Upper lobe of right lung (tissue), 1 donor: ENCODE measurements at places on chromosomes 11 and 22. TPM values are rescaled to one million over a fixed set of nuclear protein-coding genes. Genes with fewer than 3 reads are reported as not detected.

Gene OR8H2
- not detected for total RNA-seq

Gene RHOD
- 16.7 TPM for total RNA-seq

Gene PRODH
- total RNA-seq: 60.9 TPM

Gene OR8A1
- not detected for total RNA-seq

Gene KRTAP5-9
- not detected for total RNA-seq

Gene HARBI1
- 5.2 TPM for total RNA-seq

Gene RASL10A
- total RNA-seq: 0.72 TPM

Gene MOGAT2
- total RNA-seq: not detected

Gene OR2D2
- total RNA-seq: not detected

Gene APOA4
- total RNA-seq: not detected

Gene LGALS1
- 340 TPM for total RNA-seq

Gene LIF
- total RNA-seq: 6.9 TPM

Gene OR8K3
- not detected for total RNA-seq

Gene DERL3
- 3.8 TPM for total RNA-seq

Gene SLC36A4
- 15.8 TPM for total RNA-seq

Gene USP2
- 3.0 TPM for total RNA-seq
